ENCODE measurements at places on chromosomes 7 and 10.

DNA sequence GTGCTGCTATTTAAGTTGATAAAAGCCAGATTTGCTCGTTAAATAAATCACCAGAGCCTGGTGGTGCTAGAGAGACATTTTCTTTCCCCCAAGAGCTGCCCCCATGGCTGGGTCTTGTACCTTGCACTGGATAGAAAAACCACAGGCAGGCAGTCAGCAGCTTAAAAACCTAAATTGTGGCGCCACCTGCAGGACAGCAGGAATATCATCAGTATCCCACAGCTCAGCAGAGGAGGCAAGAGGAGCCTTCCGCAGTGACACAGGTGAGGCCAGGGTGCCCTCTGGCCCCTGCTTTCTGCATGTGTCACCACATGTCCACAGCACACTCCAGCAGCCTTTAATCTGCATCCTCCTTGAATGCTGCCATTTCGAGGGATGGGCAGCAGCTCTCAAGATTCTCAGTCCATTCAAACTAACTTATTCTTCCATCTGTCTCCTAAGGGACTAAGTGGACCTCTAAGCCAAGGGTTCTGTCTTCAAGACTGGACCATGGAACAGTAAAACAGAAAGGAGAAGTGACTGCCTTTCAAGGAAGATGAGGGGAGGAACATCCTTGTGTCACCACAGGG lies 4.5 kb upstream of the PLXNA4 start:
- DNase-seq: peak; percentile 88

DNA sequence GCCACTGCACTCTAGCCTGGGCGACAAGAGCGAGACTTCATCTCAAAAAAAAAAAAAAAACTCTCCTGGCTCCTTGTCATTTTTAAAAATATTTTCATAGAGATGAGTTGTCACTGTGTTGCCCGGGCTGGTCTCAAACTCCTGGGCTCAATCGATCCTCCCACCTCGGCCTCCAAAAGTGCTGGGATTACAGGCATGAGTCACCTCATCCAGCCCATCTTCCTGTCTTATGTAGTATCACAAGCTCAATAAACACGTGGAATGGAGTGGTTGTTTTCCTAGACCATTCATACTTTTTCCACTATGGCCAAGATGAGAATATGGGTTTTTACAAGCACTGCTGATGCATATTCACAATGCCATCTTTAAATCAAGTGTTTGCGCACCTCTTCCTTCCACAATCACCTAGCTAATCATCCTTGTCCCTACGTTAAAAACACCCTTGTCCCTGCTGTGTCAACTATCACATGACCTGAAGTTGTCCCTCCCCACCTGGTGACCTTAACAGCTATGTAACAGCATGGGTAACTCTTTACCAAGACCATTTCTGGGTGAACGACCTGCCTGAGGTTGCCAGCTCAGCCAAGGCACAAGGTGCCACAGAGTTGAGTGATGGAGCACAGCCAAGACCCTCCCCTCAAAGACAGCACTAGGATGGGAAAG lies 21.3 kb downstream of the DLG5 start:
- DNase-seq: no peak

- DNase-seq: no peak
Observed at GRCh38 chr10:8304861-8305260, 250.4 kb downstream of the GATA3 start.

DNA sequence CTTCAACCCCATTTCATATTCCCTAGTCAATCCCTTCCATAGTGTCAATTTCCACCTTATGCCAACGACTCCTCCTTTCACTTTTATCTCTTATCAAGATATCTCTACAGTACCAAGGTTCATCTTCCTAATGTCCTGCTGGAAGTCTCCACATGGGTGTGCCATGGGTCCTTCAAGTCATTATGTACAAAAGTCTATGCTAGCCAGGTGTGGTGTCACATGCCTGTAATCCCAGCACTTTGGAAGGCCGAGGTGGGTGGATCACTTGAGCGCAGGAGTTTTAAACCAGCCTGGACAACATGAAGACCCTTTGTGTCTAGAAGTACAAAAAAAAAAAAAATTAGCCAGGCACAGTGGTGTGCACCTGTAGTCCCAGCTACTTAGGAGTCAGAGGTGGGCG lies 47.6 kb downstream of the PRTFDC1 start:
- no peak for DNase-seq

- DNase-seq: no peak
Observed at GRCh38 chr7:15584575-15584974, 22.8 kb upstream of the AGMO start.

DNA sequence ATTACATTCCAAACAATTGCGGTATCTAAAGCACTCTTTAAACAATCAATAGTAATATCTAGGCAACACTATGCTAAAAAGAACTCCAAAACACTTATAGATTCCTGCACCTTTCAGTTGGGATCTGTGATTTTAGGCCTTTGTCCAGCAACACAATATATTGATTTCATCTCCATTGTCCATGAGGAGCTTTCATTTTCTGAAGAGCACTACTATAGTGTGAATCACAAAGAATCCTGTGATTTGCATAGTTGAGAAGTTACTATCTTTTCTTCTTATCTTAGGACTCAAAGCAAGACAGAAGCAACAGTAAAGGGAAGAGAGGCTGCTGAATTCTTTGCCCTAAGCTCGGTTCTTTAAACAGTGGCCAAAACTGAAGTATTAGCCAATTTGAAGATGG lies 846.8 kb downstream of the IPMK start:
- no peak for DNase-seq
